ENCODE measurements at places on chromosomes 11 and 22.

GRCh38 chr22:17117890-17118289 is 3.3 kb downstream of the TMEM121B start:
- no peak for DNase-seq
- peaks cover 6% of the 10 kb centered on the region for H3K27me3 ChIP-seq
- no peak overlapping the region for H3K4me3 ChIP-seq
- H3K4me1 ChIP-seq: peaks cover 3% of the 10 kb centered on the region
- no peaks in the 10 kb centered on the region for H3K36me3 ChIP-seq

GRCh38 chr11:76186776-76187279 is 19.5 kb downstream of the WNT11 start:
- no peaks in the 10 kb centered on the region for H3K27me3 ChIP-seq
- DNase-seq: no peak
- no peaks in the 10 kb centered on the region for H3K36me3 ChIP-seq
- H3K4me1 ChIP-seq: no peaks in the 10 kb centered on the region
- H3K27ac ChIP-seq: no peak overlapping the region

GRCh38 chr11:10633261-10633660 is 60.3 kb downstream of the IRAG1 start:
- peaks cover 7% of the 10 kb centered on the region for H3K4me1 ChIP-seq
- no peak overlapping the region for H3K4me3 ChIP-seq
- no peaks in the 10 kb centered on the region for H3K27me3 ChIP-seq
- peaks cover 74% of the 10 kb centered on the region for H3K36me3 ChIP-seq
- peak overlapping the region; percentile 32 for H3K27ac ChIP-seq

GRCh38 chr11:35671396-35672127 is 9.0 kb downstream of the TRIM44 start:
- H3K27ac ChIP-seq: no peak overlapping the region
- DNase-seq: no peak
- H3K4me3 ChIP-seq: no peak overlapping the region
- no peaks in the 10 kb centered on the region for H3K27me3 ChIP-seq
- H3K4me1 ChIP-seq: peaks cover 21% of the 10 kb centered on the region
- no peaks in the 10 kb centered on the region for H3K36me3 ChIP-seq

DNA sequence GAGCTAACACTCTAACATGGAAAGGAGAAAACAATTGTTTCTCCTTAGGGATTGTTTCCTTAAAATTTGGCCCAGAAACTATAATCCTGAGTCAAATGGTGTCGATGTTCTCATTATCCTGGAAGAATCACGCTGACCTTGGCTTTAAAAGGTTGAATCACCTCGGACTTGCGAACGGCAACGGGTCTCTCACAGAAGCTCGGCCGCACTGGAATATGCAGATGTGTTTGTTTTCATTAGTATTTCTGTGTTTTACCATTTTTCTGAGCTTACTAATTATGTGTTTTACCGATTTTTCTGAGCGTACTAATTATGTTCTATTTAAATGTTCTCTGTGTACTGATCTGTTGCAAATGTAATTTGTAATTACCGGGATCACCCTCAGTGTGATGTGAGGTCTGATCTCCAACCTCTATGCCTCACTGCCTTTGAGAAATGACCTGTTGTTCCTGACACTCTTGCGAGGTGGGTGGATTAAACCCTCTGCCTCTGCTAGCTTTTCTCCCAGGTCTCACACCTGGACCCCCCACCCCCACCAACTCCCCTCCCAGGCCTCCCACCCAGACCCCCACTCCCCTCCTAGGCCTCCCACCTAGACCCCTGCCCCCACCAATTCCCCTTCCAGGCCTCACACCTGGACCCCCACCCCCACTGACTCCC is 38.3 kb upstream of the BRSK2 start:
- H3K4me1 ChIP-seq: no peaks in the 10 kb centered on the region
- no peak overlapping the region for H3K27ac ChIP-seq
- H3K36me3 ChIP-seq: no peaks in the 10 kb centered on the region
- H3K4me3 ChIP-seq: no peak overlapping the region
- no peak for DNase-seq

- H3K4me1 ChIP-seq: peaks cover 4% of the 10 kb centered on the region
- no peaks in the 10 kb centered on the region for H3K27me3 ChIP-seq
- no peaks in the 10 kb centered on the region for H3K36me3 ChIP-seq
- no peak for DNase-seq
- no peak overlapping the region for H3K4me3 ChIP-seq
Observed at GRCh38 chr11:35526370-35526792, 965 bp upstream of the PAMR1 start.

DNA sequence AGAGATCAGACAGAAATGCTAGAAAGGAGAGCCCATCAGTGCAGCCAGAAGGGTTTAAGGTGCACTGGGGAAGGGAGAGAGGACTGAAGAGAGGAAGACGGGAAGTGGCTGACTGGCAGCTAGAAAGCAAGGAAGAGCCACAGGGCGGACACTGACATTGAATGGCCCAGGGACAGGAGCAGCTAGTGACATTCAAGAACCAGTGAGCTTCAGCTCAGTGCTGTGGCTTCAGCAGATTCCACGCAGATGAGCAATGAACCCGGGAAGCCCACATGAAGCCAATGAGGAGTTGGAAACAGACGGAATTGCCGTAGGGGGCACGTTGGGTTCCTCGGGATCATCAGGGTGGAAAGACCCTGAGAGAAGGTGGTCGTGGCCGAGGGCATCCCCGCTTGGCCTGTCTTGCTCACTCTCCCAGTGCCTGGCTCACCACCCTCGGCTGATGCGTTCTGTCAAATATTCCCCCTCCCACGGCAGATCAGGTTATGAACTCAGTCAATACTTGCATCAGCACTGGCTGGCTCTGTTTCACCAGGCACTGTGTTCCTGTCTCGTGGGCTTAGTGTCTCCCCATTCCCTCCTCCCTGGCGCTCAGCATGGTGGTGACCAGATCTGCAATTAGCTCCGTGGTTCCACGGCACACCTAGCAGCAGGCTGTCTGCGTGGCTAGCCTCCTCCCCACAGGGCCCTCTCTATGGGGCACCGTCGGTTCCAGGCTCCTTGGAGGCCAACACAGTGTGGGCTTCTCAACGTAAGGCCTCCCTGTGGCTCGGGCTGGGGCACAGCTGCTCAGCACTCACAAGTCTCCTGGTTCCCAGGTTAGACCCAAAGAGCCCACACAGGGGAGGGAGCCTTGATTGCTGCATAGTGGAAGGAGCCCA is 145.5 kb downstream of the TRIM29 start:
- no peaks in the 10 kb centered on the region for H3K4me1 ChIP-seq
- no peak for DNase-seq
- no peaks in the 10 kb centered on the region for H3K27me3 ChIP-seq
- no peak overlapping the region for H3K27ac ChIP-seq
